CD4-positive, alpha-beta T cell treated with Interferon alpha-2 for 1 hour (primary cell): ENCODE measurements at places on chromosomes 7 and 10.
A peak's percentile ranks its signal among the peaks of the same experiment; 100 is the strongest.

DNA sequence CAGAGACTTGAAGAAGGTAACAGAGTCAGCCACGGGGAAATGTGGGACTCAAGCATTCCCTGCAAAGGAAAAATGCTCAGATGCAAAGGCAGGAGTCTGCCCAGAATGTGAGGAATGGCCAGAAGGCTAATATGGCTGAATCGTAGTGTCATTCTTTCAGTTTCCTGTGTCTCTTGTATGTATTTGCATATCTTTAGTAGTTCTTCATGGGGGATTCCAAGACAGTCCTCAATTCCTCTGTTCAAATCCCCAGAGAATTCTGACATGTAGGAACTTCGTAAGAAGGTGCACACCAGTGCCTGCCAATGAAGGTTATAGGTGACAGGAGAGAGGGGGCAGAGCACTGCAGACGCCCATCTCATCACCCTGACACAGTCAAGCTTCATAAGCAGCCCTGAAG is 154.4 kb downstream of the CACNB2 start:
- DNase-seq: no peak

DNA sequence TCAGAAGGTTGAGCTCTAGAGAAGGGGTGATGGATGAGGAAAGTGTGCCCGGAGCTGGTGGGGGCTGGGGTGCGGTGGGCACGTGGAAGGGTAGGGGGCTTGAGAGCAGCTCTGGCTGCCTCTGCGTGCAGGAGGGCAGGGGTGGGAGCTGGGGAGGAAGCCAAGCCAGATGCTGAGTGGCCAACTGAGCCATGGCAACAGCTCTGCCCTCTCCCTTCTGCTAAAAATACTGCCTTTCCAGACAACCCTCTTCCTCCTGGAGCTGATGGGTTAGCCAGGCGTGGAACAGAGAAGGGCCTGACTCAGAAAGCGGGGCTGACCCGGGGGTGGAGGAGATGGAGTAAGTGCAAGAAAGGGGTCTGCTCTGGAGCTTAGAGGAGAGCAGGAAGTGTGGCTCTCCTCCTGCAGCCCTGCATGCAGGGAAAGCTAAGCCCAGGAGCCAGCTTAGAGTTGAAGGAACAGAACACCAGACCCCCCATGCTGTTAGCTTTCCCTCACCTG is 114.6 kb upstream of the AGK start:
- no peak for DNase-seq

DNA sequence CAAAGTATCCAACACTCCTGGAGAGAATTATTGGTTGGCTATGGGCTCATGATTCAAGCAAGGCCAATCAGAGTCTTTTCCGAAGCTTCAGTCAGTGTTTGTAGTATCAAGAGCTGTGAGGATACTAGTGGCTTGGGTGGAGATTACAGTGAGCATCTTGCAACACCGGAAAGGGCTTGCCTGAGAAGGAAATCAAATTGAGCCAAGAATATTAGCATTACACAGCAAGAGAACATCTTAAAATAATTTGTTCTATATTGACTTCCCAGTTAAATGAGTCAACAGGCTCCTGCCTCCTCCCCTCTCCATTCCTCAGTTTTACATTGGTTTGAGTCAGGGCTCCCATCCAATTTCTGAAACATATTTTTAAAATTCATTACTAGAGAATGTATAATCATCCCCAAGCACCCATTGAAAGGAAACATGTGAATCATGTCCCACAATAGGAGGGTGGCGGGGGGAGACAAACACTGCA is 127.4 kb downstream of the ELAPOR2 start:
- no peak for DNase-seq

DNA sequence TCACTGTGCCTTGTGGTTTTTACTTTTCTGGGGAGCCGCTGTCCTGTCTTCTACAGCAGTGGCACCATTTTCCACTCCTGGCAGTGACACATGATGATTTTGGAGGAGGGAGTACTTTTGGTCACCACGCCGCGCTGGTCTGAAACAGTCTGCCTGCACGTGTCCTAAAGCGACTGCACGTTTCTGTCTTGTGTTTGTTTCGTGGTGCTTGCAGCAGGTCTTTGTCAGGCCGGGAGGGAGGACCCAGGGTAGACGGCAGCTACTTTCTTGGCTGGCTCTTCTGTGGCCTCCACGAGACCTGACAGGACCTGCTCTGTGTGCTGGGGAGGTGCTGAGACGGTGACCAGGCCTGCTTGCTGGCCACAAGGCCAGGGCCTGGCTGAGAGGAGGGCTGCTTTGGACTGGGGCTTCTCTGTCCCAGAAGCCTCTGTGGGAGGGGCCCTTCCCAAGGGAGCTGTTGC is 82.0 kb downstream of the GLRX3 start:
- DNase-seq: no peak

GRCh38 chr10:102775935-102776669 is 32.4 kb downstream of the WBP1L start:
- DNase-seq: peak; percentile 21

- DNase-seq: no peak
These were observed 26.6 kb upstream of the PSMG3 start for GRCh38 chr7:1596181-1597043.

- no peak for DNase-seq
These were observed 105.9 kb downstream of the ARHGAP12 start for GRCh38 chr10:31822616-31823318.

DNA sequence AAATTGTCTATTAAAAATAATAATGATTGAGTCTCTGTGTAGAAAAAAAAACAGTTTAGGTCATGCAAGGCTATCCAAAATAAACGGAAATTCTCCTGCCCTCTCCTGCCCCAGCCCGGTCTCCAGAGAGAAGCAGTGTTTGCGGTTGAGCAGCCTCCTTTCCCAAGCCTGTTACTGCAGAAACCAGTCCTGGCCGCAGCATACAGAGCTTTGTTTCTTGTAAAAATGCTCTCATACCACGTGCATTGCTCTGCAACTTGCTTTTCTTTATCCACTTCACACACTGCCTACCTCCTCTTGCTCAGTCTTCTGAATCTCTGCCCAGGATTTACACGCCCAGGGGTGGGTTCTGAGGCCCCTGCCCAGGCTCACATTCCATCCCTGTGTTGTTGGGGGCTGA is 34.4 kb upstream of the CUL1 start:
- no peak for DNase-seq

- DNase-seq: peak; percentile 75
These were observed 2.1 kb downstream of the PCOLCE start for GRCh38 chr7:100604028-100604975.

DNA sequence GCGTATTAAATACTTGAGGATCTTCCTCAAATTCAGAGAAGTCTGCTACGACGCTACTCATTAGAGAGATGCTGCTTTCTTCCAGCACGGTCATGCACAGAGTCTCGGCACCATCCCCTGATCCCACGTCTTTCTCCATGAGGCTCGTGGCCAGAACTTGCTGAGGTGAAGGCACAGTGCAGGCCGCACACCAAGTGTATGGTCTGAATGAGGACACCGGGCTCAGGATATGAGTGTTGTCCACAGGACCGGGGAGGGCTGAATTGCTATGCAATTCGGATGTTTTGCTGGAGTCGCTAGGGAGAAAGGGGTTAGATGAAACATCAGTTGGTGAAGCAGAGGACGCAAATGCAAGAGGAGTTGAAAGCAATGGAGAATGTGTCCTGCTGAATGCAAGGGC is 63.0 kb downstream of the KIAA1549 start:
- DNase-seq: no peak

- DNase-seq: no peak
These were observed 175.9 kb upstream of the TAC1 start for GRCh38 chr7:97555857-97556421.

DNA sequence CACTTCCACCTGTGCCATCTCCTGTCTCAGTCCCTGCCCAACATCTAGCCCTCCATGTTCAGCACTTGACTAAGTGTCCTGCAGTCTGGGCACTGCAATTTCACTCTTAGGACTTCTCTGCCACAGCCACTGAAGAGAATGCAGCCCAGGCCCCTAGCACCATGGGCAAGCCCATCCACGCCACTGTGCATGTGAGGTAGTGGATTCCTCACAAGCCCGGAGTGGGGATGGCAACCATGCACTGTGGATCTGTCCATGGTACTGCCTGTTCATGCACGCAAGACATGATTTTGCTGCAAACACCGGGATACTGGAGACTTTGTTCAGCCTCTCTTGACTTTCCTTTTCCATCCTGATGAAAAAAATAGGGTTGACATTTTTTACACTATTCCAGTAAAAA is 12.3 kb downstream of the DDC start:
- no peak for DNase-seq

- DNase-seq: no peak
These were observed 25.7 kb downstream of the C10orf71 start for GRCh38 chr10:49324711-49325110.

DNA sequence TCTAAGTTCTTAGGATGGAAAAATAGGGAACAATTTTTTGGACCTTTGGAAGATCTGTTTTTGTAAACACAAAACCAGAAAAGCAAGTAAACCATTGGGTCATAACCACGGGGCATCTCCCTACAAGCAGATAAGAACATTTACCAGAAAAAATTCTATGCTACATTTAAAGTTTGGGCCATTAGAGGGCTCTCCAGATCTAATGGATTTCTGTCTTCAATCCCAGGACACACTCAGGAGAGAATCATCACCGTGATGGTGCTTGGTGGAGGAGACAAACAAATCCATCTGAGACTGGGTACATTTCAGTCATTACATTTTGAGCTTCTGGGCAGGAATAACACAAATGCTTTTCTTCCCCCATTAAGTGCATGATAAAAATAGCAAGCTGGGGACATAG is 178.4 kb upstream of the TARP start:
- no peak for DNase-seq

GRCh38 chr7:64618785-64619456 is 47.0 kb upstream of the ZNF107 start:
- DNase-seq: peak; percentile 66

DNA sequence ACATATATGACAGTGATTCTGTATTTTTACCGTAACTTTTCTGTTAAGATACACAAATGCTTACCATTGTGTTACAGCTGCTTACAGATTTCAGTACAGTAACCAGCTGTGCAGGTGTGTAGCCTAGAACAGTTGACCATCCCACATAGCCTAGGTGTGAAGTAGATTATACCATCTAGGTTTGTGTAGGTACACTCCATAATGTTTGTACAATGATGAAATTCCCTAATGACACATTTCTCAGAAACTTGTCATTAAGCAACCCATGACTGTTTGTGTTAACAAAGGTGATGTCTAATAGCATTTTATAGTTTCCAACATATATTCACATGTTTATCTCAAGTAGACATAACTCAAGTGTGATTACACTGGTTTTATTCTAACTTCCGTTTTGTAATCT is 218.5 kb downstream of the PLXDC2 start:
- no peak for DNase-seq

DNA sequence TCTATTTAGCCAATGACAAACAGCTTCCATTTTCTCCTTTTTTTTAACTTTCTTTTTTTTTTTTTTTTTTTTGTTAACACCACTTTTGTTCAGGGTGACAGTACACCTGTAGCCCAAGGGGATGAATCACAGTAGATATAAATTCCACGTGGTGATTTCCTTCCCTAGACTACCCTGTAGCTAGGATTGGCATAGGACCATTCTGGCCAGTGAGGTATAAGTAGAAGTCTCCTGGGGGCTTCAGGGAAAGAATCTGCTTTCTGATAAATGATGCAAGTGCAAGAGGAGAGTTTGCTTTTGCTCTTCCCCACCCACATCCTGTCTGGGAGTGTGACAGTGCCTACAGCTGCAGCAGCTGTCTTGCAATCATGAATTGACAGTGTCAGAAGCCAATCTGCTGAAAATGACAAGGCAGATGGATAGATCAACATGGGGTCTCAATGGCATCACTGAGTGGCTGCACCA is 63.2 kb upstream of the TOMM7 start:
- DNase-seq: peak; percentile 72

DNA sequence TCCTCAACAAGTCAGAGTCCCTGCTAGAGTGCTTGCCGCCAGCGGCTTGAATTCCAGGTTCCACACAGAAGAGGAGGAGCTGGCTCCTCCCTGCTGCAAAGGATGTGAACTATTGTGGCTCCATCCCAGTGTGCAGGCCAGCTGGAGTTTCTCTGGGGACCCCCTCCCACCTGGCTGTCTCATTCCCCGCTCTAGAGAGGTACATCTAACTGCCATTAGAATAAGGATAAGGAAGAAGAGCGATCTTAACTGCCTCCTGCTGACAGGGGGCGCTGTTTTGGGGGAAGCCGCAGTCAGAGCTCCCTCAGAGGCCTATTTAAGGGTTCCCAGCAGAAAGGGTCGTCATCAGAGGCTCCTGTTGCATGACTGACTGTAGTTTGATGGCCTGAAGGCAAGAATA is 40.8 kb upstream of the HECW1 start:
- DNase-seq: no peak

DNA sequence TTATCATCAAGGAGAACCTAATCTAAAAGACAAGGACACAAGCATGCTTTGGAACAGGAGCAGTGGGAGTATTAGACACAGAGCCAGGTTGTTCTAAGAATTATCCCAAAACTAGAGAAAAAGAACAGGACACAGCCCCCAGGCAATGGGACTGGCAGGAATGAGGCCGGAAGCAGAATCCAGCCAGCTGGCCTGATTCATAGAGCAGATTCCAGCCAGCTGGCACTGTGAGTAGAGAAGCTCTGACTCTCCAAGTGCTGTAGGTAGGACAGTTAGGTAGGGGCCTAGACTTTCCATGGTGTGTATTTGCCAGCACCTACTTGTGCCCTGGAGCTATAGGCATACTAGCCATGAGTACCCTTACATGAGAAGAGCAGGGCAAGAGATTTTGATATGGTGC is 13.3 kb upstream of the RAB18 start:
- no peak for DNase-seq

DNA sequence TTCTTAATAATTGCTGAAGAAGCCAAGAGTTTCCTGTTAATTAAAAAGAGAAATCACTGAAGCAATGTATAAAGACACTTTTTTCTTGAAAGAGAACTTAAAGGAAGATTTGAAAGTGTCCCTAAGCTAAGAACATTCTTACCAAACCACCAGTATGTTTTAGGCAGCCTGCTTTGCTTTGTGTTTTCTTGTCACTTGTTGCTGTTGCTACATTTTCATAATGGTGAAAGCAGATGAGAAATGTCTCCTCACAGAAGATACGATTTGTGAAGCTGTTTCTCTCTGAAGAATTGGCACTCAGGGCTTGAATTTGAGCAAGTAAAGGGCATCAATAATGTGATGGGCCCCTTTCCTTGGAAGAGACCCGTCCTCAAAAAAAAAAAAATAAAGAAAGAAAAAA is 30.9 kb downstream of the TCF7L2 start:
- no peak for DNase-seq

DNA sequence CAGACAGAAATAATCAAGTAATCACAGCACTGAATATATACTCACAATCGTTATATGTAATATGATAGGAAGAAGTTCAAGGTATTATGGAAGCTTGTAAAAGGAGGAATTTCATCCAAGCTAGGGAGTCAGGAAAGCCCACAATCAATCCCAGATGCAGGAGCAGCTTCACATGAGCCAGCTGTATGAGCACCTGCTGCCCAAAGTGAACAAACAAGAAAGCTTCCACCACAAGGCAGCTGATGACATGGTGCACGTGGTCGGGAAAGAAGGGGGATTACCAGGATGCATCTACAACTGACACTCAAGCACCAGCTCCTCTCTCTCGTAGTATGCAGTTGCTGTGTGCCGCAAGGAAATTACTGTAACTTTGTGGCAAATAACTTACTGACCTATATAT is 225.2 kb downstream of the XPNPEP1 start:
- DNase-seq: no peak

- DNase-seq: no peak
These were observed 5.5 kb downstream of the WDR91 start for GRCh38 chr7:135205850-135206249.
